ENCODE measurements at places on chromosomes 1 and 21.
A peak's percentile ranks its signal among the peaks of the same experiment; 100 is the strongest.

- no peak for DNase-seq
Observed at GRCh38 chr1:25544819-25545218, 1.4 kb downstream of the LDLRAP1 start.

DNA sequence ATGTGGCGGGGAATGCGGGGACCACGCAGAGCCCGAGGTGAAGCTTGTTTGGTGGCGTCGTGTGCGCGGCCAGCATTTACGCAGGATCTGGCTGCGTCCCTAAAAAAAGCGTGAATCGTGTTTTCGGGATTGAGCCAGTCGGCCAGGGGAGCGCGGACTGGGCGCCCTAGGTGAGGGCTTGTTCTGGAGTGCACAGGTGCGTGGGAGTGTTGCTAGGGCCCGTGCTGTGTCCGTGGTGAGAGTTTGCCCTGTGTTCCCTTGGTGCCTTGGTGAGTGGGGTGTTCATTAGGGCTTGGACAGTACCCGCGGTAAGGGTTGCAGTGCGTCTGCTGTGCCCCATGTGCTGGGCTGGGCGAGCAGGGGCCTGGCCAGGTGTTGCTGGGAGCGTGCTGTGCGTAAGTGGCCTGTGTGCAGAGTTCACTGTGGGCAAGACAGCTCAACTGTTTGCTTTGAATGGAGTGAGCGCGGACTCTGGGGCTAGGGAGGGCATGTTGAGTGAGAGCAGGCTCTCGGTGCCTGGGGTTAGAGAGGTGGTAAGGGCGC, 673 bp downstream of the CD46 start:
- peak; percentile 47 for DNase-seq

- DNase-seq: no peak
Observed at GRCh38 chr1:64983110-64983509, 16.8 kb upstream of the JAK1 start.

DNA sequence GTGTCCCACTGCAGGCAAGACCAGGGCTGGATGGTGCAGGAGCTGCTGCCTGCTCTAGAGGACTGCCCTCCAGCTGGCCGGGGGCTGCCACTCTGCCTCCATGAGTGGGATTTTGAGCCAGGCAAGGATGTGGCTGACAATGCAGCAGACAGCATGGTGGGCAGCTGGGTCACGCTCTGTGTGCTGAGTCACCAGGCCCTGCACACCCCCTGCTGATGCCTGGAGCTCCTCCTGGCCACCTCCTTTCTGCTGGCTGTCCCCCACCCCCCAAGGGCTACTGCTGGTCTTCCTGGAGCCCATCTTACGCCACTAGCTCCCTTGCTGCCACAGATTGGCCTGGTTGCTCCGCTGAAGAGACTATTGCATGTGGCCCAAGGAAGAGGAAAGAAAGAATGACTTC, 3.9 kb upstream of the ZSCAN20 start:
- DNase-seq: no peak

- no peak for DNase-seq
Observed at GRCh38 chr1:170668209-170669106, 4.5 kb downstream of the PRRX1 start.

DNA sequence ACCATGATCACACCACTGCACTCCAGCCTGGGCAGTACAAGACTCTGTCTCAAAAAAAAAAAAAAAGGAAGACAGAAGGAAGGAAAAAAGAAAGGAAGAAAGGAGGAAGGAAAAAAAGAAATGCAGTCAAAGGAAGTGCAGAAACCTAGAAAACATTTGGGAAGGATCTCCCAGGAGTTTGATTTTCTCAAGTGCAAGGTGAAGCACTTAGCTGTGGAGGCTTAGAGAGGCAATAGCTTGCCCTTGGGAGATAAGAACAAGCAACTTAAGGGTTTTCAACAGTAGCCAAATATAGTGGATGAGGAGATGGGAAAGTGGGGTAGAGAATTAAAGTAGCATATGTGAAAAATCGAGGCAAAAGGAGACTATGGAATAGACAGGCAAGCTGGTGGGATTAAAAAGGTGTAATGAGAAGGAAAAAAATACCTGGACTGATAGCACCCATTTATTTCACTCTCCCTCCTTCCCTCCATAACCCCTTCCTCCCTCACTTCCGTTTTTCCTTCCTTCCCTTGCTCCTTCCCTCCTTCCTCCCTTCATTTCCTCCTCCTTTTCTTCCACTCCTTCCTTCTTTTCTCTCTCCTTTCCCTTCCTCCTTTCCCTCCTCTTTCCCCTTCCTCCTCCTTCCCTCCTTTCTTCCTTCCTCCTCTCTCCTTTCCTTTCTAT, 6.8 kb upstream of the FAM89A start:
- no peak for DNase-seq

DNA sequence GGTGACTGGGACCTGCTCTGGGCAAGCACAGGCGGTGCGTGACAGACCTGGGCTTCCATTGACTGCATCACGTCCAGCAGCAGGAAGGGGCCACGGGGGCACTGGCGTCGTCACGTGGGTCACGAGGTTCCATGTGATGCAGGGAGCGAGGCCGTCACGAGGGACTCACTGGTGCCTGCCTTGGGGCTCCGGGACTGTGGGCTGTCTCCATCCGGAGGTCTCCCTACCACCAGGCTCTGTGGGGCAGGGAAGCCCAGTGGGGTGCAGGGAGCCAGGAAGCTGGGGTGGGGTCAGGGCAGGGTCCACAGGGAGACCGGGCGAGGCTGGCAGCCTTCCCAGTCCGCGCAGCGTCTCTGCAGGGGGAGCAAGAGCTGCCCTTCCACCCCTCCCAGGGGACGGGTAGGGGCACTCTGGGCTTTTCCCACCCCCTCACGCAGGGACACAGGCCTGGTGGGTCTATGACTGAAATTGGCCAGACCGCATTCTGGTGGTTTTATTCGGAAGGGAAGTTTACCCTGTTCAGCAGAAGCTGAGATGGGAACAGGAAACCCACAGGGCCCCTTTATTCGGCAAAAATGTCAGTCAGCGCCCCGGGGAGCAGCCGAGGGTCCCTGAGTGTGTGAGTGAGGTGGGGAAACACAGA, 416 bp upstream of the TNFRSF14 start:
- DNase-seq: peak; percentile 74

DNA sequence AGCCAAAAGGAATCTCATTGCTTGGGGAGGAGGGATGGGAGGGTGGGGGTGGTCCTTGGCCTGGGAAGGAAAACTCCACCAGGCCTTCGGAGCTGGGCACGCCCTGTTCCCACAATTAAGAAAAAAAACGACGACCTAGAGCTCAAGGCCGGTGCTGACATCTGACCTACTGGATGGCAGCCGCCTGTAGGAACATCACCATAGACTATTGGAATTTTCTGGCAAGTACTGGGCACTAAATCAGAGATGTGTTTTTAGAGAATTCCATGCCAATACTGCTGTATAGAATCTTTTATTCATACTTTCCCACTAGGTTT, 729 bp downstream of the NADK start:
- DNase-seq: no peak

- DNase-seq: no peak
Observed at GRCh38 chr1:180101411-180101810, 53.3 kb upstream of the QSOX1 start.

GRCh38 chr1:161206411-161207140, 4.4 kb downstream of the NDUFS2 start:
- DNase-seq: no peak

GRCh38 chr1:153348511-153349362, at the start of gene PGLYRP4:
Gene PGLYRP4, minus strand, starts transcription at chr1:153348841. Its CDS starts 909 bp downstream, at chr1:153347932.
- DNase-seq: no peak

- DNase-seq: no peak
Observed at GRCh38 chr1:247368490-247369145, 37.0 kb upstream of the ZNF496 start.

DNA sequence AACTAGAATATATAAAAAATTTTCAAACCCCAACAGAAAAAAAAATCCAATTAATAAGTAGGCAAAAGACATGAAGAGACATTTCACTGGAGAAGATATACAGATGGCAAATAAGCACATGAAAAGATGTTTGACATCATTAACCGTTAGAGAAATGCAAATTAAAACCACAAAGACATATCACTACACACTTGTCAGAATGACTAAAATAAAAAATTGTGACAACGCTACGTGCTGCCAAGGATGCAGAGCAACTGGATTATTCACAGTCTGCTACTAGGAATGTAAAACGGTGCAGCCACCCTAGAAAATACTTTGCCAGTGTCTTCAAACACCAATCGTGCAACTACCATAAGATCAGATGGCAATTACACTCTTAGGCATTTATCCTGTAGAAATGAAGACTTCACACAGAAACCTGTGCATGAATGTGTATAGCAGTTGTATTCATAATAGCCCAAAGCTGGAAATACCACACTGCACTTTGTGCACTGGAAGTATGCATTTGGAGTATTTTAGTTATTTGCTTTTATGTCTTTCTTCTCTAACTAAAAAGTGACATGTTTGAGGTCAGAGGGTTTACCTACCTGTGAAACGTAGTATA, 75.3 kb upstream of the PALMD start:
- DNase-seq: no peak

- no peak for DNase-seq
Observed at GRCh38 chr1:94654459-94654858, 112.9 kb upstream of the F3 start.

GRCh38 chr1:96968983-96969382, 247.4 kb downstream of the PTBP2 start:
- no peak for DNase-seq

GRCh38 chr21:45555557-45556301, 13.5 kb upstream of the SLC19A1 start:
- peak; percentile 36 for DNase-seq

GRCh38 chr1:183891158-183891856, 86.4 kb downstream of the RGL1 start:
- DNase-seq: no peak

DNA sequence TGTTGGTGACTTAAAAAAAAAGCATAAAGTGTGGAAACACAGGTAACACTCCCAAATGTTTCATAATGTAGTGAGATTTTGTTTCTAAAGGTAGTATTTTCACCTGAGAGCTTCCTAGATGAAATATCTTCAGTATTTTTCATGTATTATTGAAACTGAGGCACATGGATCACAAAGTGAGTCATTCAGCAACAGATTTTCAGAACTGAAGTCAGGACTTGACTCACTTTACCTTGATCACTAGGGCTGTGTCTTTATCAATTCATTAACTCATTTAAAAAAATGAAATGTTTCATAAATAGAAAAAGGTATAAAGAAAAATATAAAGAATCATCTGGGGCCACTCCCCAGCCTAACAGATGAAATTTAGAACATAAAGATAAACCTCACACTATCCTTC, 66.5 kb upstream of the RCC1 start:
- DNase-seq: no peak

- DNase-seq: no peak
Observed at GRCh38 chr1:88126467-88126866, 557.6 kb upstream of the PKN2 start.

- DNase-seq: no peak
Observed at GRCh38 chr1:212034516-212035122, 738 bp downstream of the INTS7 start.

- no peak for DNase-seq
Observed at GRCh38 chr1:98515744-98516143, 145.8 kb upstream of the SNX7 start.

- no peak for DNase-seq
Observed at GRCh38 chr1:231177936-231178335, 16.1 kb downstream of the TRIM67 start.

DNA sequence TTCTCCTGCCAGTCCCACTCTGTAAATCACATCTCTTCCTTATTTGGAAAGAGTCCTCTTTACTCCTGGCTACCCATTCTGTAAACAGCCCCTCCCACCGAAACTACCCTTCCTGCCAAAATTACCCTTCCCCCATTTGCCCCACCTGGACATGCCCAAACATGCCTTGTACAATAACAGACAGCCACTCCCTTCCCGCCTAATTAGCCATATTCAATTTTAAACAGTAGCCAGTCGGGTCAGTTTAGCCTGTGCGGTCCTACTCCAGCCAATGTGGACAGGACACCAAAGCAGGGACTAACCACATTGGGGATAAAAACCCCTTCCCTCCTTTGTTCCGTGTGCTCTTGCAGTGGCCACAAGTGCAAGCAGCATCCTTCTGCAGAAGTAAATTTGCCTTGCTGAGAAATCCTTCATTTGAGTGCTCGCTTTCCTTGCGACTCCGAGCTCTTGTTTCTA, 56.3 kb upstream of the MAP10 start:
- DNase-seq: no peak

GRCh38 chr21:39885119-39885848, 18.0 kb downstream of the PCP4 start:
- DNase-seq: no peak

DNA sequence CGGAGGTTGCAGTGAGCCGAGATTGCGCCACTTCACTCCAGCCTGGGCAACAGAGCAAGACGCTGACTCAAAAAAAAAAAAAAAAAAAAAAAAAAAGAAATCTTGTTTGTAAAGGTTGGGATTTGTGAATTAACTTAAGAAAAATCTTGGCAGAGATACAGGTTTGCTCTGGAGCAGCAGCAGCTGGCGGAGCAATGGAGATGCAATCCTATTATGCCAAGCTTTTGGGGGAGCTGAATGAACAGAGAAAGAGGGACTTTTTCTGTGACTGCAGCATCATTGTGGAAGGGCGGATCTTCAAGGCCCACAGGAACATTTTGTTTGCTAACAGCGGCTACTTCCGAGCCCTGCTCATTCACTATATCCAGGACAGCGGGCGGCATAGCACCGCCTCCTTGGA, 5.6 kb downstream of the ZBTB8B start:
- no peak for DNase-seq

- no peak for DNase-seq
Observed at GRCh38 chr1:22633697-22634463, 2.5 kb upstream of the C1QA start.

DNA sequence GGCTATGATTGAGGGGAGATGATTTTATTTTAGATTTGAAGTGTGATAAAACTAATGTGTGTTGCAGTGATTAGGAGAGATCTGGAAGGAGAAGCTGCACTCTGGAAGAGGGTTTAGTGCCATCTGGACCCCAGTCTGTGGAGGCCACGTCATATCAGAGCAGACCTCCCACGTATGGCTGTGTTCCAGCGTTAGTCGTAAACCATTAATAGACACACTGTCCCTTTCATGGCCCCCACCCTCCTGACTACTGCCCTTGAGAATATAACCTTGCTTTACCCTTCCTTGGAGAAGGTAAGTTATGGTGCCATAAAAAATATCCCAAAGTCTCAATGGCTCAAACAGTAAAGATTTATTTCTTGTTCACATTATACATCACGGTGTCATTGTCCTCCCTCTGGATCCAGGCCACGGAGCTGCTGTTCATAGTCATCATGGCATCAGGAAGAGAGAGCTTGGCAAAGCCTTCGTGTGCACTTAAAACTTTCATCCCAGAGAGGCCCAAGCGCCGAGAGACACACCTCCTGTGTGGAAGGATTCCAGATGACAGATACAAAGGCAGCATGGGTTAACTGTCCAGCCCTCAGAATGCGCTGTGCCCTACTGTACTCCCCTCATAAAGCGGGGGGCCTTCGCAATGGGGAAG, 33.2 kb downstream of the RHOU start:
- no peak for DNase-seq

All from T-helper 2 cell (primary cell).